Testis (tissue), 5 donors: ENCODE measurements at places on chromosomes 16 and 17. TPM values are rescaled to one million over a fixed set of nuclear protein-coding genes. Genes with fewer than 3 reads are reported as not detected.

Gene WFIKKN1
- total RNA-seq: 3.5 TPM

Gene TMEM204
- total RNA-seq: 19.4 TPM

DNA sequence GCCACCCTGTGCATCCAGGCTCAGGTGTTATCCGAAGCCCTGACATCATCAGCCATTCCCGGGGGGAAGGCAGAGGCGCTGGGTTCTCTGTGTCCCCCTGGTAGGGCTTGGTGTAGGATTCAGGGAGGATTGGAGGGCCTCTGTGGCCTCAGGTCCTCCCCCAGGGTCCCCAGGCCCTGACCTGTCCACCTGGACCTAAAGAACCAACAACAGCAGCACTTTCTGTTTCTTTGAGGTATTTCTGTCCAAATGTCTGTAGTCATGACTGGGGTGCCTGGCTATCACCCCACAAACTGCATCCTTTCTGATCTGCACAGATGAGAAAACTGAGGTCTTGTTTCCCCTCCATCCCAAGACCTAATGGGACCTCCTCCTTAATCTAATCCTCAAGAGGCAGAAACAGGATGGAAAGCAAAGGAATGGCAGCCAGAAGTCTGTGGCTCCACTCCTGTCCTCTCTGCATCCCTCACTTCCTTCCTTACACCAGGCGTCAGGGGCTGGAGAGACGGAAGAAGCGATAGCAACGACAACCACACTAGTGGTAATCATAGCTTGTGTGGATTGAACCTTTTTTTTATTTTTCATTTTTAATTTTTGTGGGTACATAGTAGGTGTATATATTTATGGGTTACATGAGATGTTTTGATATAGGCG, 11.8 kb downstream of the NLRC5 start:
- no peaks in the 10 kb centered on the region for H3K36me3 ChIP-seq
- no peak overlapping the region for H3K27ac ChIP-seq
- no peaks in the 10 kb centered on the region for H3K4me1 ChIP-seq
- no peaks in the 10 kb centered on the region for H3K27me3 ChIP-seq
- no peak for DNase-seq

Gene FAM171A2
- 2.0 TPM for total RNA-seq

Gene CDH5
- 22.1 TPM for total RNA-seq

DNA sequence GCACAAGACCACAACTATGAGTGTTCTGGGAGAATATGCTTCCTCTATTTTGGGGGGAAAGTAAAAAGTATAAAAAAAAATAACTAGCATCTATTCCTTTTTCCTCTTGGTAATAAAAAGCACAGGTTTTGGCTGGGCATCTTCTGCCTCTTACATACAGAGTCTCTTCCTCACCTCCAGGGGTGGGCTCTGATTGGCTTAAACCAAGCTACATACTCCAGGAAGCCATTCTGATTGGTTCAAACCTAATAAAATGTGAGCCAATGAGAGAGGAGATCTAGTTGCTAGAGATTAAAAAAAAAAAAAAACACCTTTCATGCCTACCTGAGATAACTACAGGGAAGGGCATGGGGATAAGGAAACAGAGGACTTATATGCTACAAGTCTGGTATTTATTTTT, 365.9 kb upstream of the ERCC4 start:
- H3K36me3 ChIP-seq: no peaks in the 10 kb centered on the region
- H3K27me3 ChIP-seq: no peaks in the 10 kb centered on the region
- no peak overlapping the region for H3K4me3 ChIP-seq
- DNase-seq: peak; percentile 41

- DNase-seq: no peak
- no peaks in the 10 kb centered on the region for H3K36me3 ChIP-seq
- H3K4me1 ChIP-seq: no peaks in the 10 kb centered on the region
Observed at GRCh38 chr17:1920948-1921351, 91.1 kb downstream of the RPA1 start.

DNA sequence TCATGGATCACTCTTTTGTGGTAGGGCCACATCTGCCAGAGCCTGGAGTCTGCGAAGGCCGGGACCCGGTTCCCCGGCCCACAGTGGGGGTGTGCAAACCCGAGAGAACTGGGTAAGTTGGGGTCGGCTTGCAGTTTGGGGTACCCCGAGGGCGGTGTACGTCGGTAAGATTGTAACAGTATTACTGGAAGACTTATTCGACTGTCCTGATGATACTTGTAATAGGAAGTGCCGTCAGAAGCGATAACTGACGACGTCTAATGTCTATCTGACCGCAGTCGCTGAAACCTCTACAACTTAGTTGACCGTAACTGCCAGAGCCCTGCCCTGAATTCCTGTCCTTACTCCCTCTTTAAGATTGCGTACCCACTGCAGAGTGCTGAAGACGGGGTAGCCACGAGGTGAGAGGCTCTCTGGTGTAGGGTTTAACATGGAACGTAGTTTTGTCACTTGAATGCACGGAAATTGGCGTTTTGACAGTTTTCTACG, 24.0 kb downstream of the TRPV2 start:
- peak overlapping the region; percentile 87 for H3K27ac ChIP-seq
- H3K4me3 ChIP-seq: peak overlapping the region; percentile 89
- no peaks in the 10 kb centered on the region for H3K27me3 ChIP-seq
- H3K4me1 ChIP-seq: peaks cover 12% of the 10 kb centered on the region
- H3K36me3 ChIP-seq: no peaks in the 10 kb centered on the region
- peak; percentile 38 for DNase-seq

GRCh38 chr17:5769593-5770354, 185.5 kb upstream of the NLRP1 start:
- no peak overlapping the region for H3K4me3 ChIP-seq
- no peaks in the 10 kb centered on the region for H3K36me3 ChIP-seq
- no peak for DNase-seq

Gene TSPAN10
- total RNA-seq: 1.3 TPM

Gene SMIM36
- 9.5 TPM for total RNA-seq

DNA sequence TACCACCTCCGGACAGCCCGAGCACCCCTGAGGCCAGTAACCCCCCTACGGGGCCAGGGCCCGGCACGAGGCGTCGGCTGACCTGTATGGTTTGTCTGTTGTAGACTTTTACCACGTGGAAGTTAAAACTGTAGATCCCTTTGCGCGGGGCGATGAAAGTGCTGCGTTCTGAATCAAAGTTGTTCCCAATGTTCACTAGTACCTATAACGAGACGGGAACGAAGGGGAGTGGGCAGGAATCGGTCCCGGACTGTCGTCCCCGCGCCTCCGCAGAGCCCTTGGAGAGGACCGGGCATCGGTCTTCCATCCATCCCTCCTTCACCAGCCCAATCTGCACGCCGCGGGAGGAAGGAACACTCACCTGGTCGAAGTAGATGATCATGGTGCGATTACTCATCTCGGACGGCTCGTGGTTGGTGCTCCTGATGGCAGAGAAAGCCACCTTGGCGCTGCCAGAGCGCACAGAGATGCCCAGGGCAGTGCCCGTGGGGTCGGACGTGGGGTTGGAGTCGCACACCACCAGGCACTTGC, 732 bp downstream of the CBLN1 start:
- peaks cover 8% of the 10 kb centered on the region for H3K4me1 ChIP-seq
- peak overlapping the region; percentile 53 for H3K4me3 ChIP-seq
- no peaks in the 10 kb centered on the region for H3K36me3 ChIP-seq
- DNase-seq: no peak

Gene CDH8
- 0.87 TPM for total RNA-seq

Gene SOX9
- 240 TPM for total RNA-seq

- H3K4me3 ChIP-seq: no peak overlapping the region
- no peaks in the 10 kb centered on the region for H3K27me3 ChIP-seq
- no peaks in the 10 kb centered on the region for H3K36me3 ChIP-seq
- H3K27ac ChIP-seq: no peak overlapping the region
- peak; percentile 58 for DNase-seq
Observed at GRCh38 chr16:4309833-4310266, 6.0 kb upstream of the GLIS2 start.

Gene SULT1A2
- total RNA-seq: 1.1 TPM

DNA sequence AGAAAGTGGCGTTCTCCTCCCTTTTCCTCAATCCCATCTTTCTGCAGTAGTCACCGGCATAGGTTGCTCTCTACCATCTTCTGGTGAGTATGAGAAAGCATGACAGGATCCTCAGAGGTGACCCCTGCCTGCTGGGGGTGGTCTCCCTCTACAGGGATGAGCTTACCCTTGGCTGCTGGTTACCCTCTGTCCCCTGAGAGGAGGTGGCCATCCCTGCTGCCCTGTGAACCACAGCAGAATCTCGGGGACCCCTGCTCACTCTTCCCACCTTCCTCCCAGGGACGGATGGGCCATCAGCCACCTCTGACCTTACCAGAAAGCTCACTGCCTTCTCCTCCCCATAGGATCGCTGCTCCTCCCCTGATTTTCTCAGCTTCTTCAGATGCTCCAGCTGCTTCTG, 7.8 kb downstream of the MEFV start:
- H3K27me3 ChIP-seq: no peaks in the 10 kb centered on the region
- H3K4me3 ChIP-seq: no peak overlapping the region
- H3K36me3 ChIP-seq: no peaks in the 10 kb centered on the region
- no peak for DNase-seq
- H3K27ac ChIP-seq: no peak overlapping the region

GRCh38 chr16:78106686-78107085, 7.2 kb downstream of the WWOX start:
- no peak overlapping the region for H3K27ac ChIP-seq
- H3K4me3 ChIP-seq: no peak overlapping the region
- H3K4me1 ChIP-seq: no peaks in the 10 kb centered on the region
- H3K36me3 ChIP-seq: no peaks in the 10 kb centered on the region
- DNase-seq: no peak
- H3K27me3 ChIP-seq: no peaks in the 10 kb centered on the region

GRCh38 chr17:43713494-43714162, 45.0 kb downstream of the SOST start:
- H3K4me1 ChIP-seq: peaks cover 4% of the 10 kb centered on the region
- H3K27me3 ChIP-seq: no peaks in the 10 kb centered on the region
- H3K4me3 ChIP-seq: peak overlapping the region; percentile 69
- DNase-seq: no peak

Gene PGAP6
- total RNA-seq: 261 TPM

- no peaks in the 10 kb centered on the region for H3K27me3 ChIP-seq
- no peak overlapping the region for H3K27ac ChIP-seq
- no peaks in the 10 kb centered on the region for H3K36me3 ChIP-seq
- no peak for DNase-seq
- no peaks in the 10 kb centered on the region for H3K4me1 ChIP-seq
Observed at GRCh38 chr16:53018834-53019416, 33.8 kb downstream of the CHD9NB start.

Gene HOXB5
- total RNA-seq: 0.50 TPM

GRCh38 chr16:1105888-1106620, 10.0 kb upstream of the C1QTNF8 start:
- no peak overlapping the region for H3K4me3 ChIP-seq
- peak; percentile 79 for DNase-seq
- H3K27ac ChIP-seq: no peak overlapping the region
- peaks cover 9% of the 10 kb centered on the region for H3K4me1 ChIP-seq
- H3K27me3 ChIP-seq: no peaks in the 10 kb centered on the region
- H3K36me3 ChIP-seq: no peaks in the 10 kb centered on the region

DNA sequence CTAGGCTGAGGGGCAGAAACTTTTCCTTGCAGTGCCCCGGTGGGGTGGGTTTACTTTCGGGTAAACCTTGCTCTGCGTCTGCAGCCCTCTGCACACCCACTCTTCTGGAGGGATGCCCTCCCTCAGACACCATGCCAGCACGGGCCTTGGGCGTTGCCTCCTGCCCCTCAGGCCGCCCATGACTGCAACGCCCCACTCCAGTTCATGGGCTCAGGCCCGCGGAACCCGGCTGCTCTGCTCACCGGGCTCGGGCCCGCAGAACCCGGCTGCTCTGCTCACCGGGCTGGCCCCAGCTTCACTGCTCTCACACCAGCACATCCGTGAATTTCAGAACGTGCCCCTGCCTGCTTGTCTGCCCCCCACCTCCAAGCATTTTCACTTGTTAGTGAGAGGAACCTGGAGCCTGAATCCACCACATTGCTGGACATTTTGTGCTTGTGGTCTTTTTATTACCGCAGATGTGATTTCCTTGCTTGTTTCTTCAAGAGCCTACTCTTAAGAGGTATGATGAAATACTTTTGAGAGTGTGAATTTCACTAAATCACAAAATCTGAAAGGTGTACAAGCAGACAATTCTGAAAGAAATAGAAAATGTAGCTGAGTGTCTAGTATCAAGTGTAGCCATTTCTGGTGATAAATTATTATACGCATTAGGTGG, 130.9 kb downstream of the RPTOR start:
- H3K4me3 ChIP-seq: no peak overlapping the region
- H3K4me1 ChIP-seq: peaks cover 10% of the 10 kb centered on the region
- H3K27me3 ChIP-seq: no peaks in the 10 kb centered on the region

Gene KRTAP1-1
- total RNA-seq: not detected

Gene EVI2B
- 1.4 TPM for total RNA-seq

- no peak for DNase-seq
- no peaks in the 10 kb centered on the region for H3K4me1 ChIP-seq
- no peak overlapping the region for H3K4me3 ChIP-seq
- H3K27me3 ChIP-seq: no peaks in the 10 kb centered on the region
- no peaks in the 10 kb centered on the region for H3K36me3 ChIP-seq
Observed at GRCh38 chr16:6861135-6861814, 471.4 kb upstream of the RBFOX1 start.
